ENCODE measurements at places on chromosomes 3 and 15.

GRCh38 chr15:90956274-90957030, 1.8 kb downstream of the RCCD1 start:
- peak; percentile 79 for DNase-seq

GRCh38 chr3:99833617-99834205, 16.0 kb downstream of the CMSS1 start:
- no peak for DNase-seq

GRCh38 chr3:197713477-197713822, 23.3 kb downstream of the RUBCN start:
- DNase-seq, result no peak

DNA sequence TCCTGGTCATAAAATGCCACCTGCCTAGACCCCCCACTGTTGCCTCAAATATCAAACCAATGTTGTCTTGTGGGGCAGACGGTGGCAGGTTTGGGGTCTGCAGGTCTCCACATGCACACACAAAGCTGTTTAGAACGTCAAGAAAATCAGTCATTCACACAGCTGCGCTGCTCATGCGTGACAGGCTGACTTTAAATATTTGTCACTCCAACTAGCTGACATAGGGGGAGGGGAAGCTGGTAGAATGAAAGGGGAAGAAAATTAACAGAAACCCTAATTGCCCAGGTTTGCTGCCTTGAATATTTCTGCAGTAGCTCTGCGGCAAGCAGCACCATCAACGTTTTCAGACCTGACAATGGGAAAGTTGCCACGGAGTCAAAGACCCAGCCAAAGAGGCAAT, 201.8 kb downstream of the ABHD5 start:
- no peak for DNase-seq

DNA sequence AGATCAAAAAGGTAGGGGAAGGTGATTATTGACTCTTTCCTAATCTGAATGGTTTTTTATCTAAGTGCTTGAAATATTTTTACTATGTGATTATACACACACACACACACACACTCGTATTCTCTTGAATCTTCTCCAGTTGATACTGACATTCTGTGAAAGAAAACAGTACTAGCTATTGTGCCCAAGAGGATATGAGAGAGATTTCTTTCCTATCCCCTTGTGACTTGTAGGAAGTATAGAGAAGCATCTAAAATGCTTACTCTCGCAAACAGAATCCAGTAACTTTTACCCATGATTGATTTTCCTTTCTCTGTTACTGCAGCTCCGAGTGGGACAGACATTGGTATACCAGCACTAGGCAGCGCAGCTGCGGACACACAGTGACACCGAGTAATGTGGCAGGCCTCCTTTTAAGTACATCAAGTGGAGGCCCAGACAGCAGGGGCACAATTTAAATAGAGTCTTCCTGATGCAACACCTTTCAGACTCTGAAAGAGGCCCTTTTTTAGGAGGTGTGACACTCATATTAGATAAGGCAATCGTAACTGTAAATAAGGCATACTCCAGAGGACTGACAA, 421.0 kb upstream of the CNTN4 start:
- DNase-seq, result no peak

GRCh38 chr3:135056084-135056730, 261.1 kb downstream of the EPHB1 start:
- DNase-seq, result no peak

- DNase-seq, result no peak
Observed at GRCh38 chr3:188695241-188695640, 476.5 kb upstream of the TPRG1 start.

GRCh38 chr3:8466526-8466925, 35.1 kb upstream of the LMCD1 start:
- DNase-seq, result no peak

DNA sequence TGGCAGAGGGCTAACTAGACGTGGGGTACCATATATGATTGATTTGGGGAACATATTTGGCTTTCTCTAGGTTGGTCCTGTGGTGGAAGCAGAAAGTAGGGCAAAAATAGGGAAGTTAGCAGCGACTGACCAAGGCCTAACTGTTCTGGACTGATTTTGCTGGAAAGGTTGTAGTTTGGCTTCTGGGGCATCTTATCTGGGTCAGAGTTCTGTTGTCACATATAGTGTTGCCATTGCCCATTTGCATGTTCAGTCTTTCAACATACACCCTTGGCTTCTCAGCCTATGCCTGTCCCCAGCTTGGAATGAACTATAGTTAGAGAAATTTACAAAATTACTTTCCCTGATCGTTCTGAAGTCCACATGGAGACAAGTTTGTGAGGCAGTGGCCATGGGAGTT, 426.5 kb downstream of the TBC1D5 start:
- no peak for DNase-seq

DNA sequence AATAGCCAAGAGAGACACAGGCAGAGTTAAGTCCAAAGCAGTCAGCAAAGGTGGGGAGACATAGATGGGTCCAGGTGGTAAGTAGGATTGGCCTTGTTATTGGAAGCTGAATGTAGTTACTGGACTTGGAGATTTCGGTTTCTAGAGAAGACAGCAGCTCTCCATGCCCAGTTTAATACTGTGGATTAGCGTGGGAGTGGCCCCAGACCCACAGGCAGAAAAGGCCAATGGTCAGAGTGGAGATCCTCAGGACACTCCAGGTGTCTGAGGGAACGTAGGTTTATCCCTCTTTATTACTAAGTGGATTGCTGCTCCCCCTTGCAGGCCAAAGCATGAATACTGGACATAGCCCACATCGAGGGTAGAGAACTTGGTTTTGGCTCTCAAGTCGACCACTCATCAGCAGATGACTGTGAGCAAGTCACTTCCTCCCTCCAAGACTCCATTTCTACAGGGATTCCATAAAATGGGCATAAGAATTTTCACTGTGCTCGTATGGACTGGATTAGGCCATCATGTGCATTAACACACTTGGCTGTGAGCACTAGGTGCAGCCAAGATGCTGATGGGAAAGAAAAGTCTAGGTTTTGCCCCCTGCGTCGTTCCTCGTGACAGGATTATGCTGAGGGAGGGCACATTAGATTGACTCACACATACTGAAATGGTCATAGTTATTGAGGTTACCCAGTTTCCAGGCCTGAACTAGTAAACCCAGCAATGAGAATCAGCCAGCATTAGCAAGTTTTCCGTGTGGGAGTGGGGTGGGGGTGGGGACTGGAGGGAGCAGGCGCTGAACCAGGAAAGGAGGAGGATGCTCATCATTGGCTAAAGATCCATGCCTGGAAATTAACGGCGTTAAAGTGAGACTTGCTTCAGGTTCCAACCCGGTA, 225.2 kb upstream of the TPRG1 start:
- DNase-seq, result no peak

GRCh38 chr15:31274496-31275330, 51.9 kb upstream of the KLF13 start:
- no peak for DNase-seq

GRCh38 chr3:142027735-142028134, 121.6 kb downstream of the TFDP2 start:
- no peak for DNase-seq

DNA sequence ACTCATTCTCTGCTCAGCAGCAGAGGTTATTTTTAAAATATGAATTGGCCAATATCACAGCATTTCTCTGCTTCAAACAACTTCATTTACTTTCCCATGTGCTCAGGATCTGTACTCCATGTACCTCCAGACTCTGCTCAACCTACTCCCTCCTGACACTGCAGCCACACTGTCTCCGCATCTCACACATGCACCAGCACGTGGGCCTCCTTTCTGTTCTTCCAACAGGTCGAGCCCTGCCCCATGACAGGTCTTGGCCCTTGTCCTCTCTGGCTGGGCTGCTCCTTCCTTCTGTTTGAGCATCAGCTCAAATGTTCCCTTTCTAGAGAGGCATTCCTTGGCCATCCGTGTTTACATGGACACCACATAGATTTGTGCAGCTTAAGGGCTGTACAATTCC, 195.7 kb downstream of the EBLN2 start:
- no peak for DNase-seq

DNA sequence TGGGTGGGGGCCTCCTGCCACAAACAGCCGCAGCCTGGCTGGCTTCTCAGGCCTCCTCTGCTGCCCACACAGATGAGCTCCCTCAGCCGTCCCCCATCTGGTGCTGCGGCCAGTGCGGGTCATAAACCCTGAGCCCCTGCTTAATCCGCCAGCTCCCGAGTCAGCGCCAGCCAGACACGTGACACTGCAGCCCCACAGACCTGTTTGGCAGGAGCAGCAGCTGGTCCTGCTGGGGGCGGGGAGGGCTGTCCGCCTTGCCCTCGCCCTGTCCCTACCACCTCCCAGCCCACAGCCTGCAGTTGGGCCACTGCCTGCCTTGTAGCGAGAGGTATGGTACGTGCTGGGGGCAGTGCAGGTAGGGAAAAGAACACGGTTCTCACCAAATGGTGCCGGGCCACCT, 86.2 kb downstream of the IQSEC1 start:
- DNase-seq, result no peak

GRCh38 chr3:69354948-69355347, 30.9 kb downstream of the FRMD4B start:
- no peak for DNase-seq

- DNase-seq, result no peak
Observed at GRCh38 chr3:163971861-163972260, 1106.4 kb downstream of the SI start.

GRCh38 chr3:133197619-133198018, 159.4 kb downstream of the TMEM108 start:
- DNase-seq, result no peak

GRCh38 chr3:50604628-50605588, 6.7 kb downstream of the CISH start:
- DNase-seq, result no peak

GRCh38 chr3:35664460-35664919, 25.2 kb downstream of the ARPP21 start:
- peak; percentile 71 for DNase-seq

- DNase-seq, result no peak
Observed at GRCh38 chr3:189233225-189233858, 61.6 kb downstream of the TPRG1 start.

GRCh38 chr15:42490291-42490670, 660 bp downstream of the ZNF106 start:
- no peak for DNase-seq

Measured in chondrocyte (in vitro differentiated cells).